ENCODE measurements at places on chromosomes 13 and 19.

DNA sequence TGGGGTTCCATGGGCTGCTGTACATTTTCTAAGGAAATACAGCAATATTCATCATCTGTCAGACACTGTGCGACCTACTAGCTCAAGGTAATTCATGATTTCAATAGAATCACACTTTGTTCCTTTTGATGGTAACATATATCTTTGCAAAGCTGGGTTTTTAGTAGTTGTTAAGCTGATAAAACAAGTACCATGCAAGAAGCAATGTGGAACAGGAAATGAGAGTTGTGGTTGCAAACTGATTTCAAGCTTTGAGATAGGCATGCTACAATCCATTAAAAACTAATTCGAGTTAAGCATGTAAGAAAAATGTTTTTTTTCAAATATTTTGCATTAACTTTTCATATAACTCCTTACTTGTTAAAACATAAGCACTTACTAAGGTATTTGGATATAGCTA lies 6.8 kb upstream of the MBNL2 start:
- DNase-seq = no peak

DNA sequence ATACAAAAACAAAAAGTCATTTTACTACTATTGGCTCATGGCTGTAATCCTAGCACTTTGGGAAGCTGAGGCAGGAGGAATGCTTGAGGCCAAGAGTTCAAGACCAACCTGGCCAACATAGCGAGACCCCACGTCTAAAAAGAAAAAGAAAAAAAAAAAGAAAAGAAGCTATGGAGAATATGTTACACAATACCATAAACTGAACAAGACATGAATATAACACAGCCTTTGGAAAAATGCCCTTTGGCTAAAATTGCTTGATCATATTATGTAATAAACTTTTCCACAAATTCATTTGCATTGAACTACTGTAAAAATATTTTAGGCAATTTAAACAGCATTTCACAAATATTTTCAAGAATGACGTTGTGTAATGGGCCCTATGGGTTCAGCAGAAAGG lies 3.7 kb upstream of the ZNF415 start:
- no peak for DNase-seq

DNA sequence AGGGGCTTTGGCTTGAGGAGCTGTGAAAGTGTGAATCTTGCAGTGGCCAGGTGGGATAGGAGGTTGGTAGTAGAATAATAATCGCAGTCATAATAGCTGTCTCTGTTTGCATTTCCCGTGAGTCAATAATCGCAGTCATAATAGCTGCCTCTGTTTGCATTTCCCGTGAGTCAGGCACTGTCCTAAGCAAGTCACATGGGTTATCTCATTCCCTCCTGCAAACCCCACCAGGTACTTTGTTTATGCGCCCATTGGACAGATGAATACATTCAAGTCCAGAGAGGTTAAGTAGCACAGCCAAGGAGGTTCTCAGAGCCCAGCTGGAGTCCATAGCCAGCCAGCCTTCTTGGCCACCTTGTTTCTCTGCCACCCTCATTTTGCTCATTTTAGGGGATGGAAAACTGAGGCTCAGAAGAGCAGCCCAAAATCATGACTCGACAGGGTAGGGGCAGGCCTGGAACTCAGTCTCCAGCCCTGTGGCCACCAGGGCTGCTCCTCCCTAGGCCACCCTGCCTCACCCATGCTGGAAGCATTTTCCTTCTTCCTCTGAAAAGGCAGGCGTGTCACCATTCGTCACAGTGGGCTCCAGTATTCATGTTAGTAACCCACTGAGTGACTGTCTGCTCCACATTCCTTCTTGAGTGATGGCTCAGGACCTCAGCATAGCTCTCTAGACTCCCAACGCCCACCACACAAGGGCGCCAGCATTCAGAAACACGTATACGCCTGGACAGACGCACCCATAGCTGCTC lies 206.2 kb downstream of the URI1 start:
- no peak for DNase-seq

- no peak for DNase-seq
These were observed 226.7 kb upstream of the TSHZ3 start for GRCh38 chr19:31575846-31576335.

DNA sequence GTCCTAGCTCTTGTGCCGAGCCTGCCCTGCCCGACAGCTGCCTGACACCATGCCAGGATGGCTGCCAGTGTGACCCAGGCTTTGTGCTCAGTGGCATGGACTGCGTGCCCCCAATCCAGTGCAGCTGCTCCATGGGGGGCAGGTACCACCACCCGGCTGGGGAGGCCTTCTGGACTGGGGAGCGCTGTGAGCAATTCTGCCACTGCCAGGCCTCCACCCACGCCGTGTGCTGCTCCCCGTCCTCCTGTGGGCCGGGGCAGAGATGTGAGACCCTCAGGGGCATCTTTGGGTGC lies 9.4 kb upstream of the FXYD3 start:
- no peak for DNase-seq

DNA sequence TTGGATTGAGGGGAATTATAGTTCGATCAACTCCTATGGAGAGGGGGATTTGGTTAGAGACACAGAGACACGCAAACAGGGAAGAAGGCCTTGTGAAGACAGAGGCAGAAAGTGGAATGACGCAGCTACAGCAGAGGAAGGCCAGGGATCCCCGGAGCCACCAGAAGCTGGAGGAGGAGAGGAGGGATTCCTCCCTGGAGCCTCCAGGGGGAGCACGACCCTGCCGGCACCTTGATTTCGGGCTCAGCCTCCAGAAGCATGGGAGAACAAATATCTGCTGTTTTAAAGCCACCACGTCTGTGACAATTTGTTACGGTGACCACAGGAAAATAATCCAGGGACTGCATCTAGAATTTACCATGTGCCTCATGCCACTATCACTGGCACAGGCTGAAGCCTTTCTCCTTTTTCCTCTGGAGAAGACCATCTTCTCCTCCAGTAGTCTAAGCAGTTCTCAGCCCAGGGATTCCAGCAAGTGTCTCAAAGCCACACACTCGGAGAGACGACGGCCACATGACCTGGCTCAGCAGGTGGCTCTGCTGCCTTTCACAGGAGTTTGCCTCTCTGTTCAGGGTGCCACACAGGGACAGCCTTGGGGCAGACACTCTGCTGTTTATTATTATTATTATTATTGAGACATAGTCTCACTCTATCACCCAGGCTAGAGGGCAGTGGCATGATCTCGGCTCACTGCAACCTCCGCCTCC lies 39.9 kb upstream of the CCNE1 start:
- peak; percentile 10 for DNase-seq

DNA sequence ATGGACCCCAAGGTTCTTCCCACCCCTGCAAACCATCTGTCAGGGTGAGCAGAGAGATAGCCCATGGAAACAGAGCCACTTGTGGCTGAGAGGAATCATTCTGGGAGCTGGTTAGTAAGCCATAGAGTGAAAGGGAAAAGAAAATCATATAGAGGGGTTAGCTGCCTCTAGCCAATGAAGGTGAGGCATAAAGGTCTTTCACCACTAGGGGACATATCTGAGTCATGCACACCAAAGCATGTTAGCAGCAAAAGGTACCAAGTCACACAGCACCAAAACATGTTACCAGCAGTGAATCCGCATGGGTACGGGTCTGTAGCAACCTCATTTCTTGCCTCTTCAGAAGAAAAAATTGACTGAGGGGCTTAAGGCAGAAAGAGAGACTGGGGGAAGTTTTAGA lies 76.7 kb upstream of the ZNF43 start:
- DNase-seq = no peak

GRCh38 chr13:53015971-53016370 lies 12.6 kb upstream of the OLFM4 start:
- DNase-seq = no peak

- DNase-seq = no peak
These were observed 2.5 kb downstream of the FTL start for GRCh38 chr19:48967346-48968178.

GRCh38 chr13:50123515-50123861 lies 108.2 kb downstream of the KCNRG start:
- DNase-seq = no peak

GRCh38 chr19:9622531-9622930 lies 1.5 kb upstream of the ZNF561 start:
- no peak for DNase-seq

GRCh38 chr13:28117689-28118377 lies 17.5 kb upstream of the FLT3 start:
- DNase-seq = no peak

- DNase-seq = no peak
These were observed 332.8 kb upstream of the MIR17HG start for GRCh38 chr13:91014696-91015095.

GRCh38 chr13:98533912-98534311 lies 43.0 kb downstream of the STK24 start:
- no peak for DNase-seq

GRCh38 chr13:114112231-114112825 lies 20.1 kb downstream of the RASA3 start:
- no peak for DNase-seq

DNA sequence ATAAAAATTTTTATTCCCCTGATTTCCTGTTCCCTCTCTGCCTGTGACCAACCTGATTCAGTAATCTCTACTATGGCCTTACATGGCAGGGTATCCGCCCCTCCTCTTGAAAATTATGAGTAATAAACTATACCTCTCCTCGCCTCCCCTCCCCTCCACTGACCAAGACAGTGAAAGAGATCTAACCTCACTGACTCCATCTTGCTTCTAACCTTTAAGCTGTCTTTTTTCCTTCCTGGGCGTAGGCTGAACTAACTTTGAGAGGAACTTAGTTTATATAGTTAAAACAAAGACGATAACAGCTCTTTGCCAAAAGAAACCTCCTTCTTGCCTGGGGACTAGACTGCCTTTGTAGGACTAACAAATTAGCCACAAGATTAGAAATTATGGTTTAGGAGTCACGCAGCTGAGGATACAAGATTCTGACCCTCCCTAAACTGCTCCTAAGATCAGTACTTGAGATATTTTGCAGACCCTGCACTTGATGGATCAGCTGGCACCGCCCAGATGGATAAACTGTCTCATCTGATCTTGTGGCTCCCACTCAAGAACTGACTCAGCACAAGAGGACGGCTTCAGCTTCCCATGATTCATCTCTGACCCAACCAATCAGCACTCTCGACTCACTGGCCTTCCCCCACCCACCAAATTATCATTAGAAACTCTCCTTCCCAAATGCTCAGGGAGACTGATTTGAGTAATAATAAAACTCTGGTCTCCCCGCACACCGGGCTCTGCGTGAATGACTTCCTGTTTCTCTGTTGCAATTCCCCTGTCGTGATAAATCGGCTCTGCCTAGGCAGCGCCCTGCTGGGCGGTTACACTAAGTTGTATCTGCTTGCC lies 187.1 kb downstream of the TDRD3 start:
- no peak for DNase-seq

DNA sequence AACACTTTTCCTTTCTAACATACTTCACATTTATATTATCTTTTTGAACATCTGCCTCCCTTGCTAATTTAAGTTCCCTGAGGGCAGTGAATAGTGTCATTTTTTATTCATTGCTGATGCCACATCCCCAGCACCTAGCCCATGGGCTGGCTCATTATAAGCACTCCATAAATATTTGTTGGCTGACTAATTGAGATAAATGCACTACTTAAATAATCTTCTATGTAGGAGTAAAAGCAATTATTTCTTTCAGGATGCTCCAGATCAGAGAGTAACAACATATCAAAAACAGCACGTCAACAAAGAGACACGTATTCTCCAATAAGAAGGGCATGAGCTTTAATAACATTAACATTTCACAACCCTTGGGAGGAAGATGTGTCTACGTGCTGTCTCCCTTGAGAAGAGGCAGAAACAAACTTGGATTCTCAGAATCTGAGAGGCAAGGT lies 228.2 kb downstream of the LHFPL6 start:
- DNase-seq = no peak

- no peak for DNase-seq
These were observed 511.9 kb upstream of the HTR2A start for GRCh38 chr13:47408546-47409319.

GRCh38 chr13:70568571-70568970 lies 460.3 kb upstream of the KLHL1 start:
- DNase-seq = no peak

- DNase-seq = no peak
These were observed 14.5 kb downstream of the SACS start for GRCh38 chr13:23418776-23419683.

GRCh38 chr13:110868720-110869119 lies 46.1 kb downstream of the ANKRD10 start:
- no peak for DNase-seq

DNA sequence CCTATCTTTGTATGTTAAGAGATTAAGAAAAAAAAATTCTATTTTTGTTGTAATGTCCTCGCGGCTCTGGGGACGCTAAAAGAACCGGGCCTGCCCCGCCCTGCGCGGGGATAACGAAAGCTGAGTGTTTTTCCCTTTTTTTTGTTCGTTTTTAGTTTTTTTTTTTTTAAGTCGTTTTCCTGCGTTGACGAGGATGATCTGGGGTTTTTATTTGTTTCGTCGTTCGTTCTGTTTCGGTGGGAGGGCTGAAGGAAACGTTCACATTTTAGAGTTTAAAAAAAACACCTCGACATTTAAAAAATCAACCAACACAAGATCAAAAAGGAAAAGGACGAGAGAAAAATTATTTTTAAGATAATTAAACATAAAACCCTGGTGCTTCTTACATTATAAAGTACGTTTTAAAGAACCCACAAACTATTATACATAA lies 5.6 kb downstream of the LYL1 start:
- DNase-seq = no peak

DNA sequence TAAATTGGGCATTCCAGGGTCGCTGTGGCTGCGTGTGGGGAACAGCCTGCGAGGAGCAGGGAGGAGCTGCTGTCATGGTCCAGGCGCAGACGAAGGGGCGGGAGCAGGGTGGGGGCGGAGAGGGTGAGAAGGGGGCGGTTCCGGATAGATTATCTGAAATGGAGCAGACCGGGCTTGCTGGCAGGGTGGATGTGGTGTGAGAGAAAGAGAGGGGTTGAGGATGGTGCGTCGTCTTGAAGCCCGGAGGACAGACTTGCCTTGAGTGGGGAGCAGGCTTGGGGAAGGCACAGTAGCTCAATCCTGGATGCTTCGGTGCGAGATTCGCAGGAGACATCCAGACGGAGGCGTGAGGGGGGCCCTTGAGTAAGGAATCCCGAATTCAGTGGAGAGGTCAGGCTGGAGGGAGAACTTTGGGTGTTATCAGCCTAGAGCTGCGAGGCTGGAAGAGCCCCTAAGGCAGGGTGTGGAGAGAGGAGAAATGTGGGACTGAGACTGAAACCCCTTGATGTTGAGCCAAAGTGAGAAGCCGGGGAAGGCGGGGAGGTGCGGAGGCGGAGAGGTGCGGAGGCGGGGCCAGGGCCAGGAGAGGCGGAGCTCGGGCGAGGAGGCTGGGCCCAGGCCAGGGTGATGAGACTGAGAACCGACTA lies 40.6 kb downstream of the DPF1 start:
- no peak for DNase-seq

- DNase-seq = no peak
These were observed 271.0 kb downstream of the DNAJC15 start for GRCh38 chr13:43294412-43294811.

GRCh38 chr19:49339301-49340068 lies 4.3 kb downstream of the CD37 start:
- no peak for DNase-seq
